Nephron progenitor cell (in vitro differentiated cells): ENCODE measurements at places on chromosomes 7 and 10.
A peak's percentile ranks its signal among the peaks of the same experiment; 100 is the strongest.

GRCh38 chr7:2800220-2800930 lies 43.7 kb downstream of the GNA12 start:
- H3K4me1 ChIP-seq = peaks cover 58% of the 10 kb centered on the region
- H3K36me3 ChIP-seq = peaks cover 30% of the 10 kb centered on the region
- H3K4me3 ChIP-seq = no peak overlapping the region
- no peak for DNase-seq

DNA sequence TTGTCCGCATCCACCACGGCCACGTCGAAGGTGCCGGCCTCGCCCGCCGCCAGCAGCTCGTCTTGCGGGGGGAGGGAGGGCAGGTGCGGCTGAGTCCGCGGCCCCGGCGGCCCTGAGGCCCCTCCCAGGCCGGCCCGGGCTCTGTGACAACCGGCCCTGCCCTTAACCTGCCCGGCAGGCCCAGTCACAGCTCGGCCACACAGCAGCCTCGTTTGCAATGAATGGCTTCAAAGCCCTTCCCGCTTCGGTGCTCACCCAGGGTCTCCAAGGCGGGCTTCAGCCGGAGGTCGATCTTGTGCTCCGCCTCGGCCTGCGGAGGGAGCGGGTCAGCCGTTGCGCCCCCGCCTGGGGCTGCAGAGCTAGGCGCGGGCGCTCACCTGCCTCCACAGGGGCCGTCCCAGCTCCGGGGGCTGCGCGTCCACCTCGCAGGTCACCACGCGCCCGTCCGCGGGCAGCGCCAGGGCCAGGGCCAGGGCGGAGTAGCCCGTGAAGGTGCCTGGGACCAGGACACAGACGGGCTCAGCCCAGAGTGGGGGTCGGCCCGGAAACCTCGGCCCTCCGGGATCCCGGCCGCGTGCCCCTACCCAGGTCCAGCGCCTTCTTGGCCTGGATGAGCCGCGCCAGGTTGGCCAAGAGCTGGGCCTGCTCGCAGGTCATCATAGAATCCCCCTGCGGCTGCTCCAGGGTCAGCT lies 928 bp downstream of the COMTD1 start:
- peak; percentile 68 for DNase-seq
- peaks cover 4% of the 10 kb centered on the region for H3K27me3 ChIP-seq
- no peak overlapping the region for H3K27ac ChIP-seq
- H3K4me1 ChIP-seq = peaks cover 42% of the 10 kb centered on the region
- H3K36me3 ChIP-seq = peaks cover 28% of the 10 kb centered on the region
- peak overlapping the region; percentile 73 for H3K4me3 ChIP-seq

GRCh38 chr10:122859527-122859926 lies 13.9 kb upstream of the CUZD1 start:
- no peaks in the 10 kb centered on the region for H3K4me1 ChIP-seq
- H3K4me3 ChIP-seq = no peak overlapping the region
- peaks cover 5% of the 10 kb centered on the region for H3K27me3 ChIP-seq
- no peak for DNase-seq
- no peaks in the 10 kb centered on the region for H3K36me3 ChIP-seq
- no peak overlapping the region for H3K27ac ChIP-seq

DNA sequence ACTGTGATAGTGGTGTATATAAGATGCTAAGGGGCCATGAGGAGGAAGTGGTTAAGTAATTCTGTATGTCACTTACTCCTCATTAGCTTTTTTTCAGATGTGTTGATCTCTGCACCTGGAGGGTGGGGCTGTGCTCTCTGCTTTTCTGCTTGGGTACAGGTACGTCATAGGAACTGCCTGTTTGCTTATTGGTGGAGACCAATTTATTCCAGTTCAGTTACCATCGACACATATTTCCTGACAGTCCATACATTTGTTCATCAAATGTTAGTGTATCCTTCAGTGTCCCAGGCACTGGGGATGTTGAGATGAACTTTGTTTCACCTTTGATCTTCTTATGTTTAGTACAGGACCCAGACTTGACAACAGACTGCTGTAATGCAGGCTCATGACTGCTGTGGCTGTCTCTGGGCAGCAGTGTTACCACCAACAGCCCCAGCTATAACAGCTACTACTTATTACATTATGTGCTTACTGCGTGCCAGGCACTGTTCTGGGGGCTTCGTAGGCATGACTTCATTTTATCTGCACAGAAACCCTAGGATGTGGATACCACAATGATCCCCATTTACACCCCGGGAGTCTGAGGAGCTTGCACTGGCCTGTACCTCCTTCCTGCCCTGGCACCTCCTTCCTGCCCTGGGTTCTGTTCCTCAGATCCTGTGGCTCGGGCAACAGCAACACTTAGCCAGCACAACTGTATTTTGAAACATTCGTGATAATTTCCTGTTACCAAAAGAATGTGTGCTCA lies 87.4 kb downstream of the BUB3 start:
- no peaks in the 10 kb centered on the region for H3K4me1 ChIP-seq
- no peak overlapping the region for H3K4me3 ChIP-seq
- no peak for DNase-seq
- H3K36me3 ChIP-seq = no peaks in the 10 kb centered on the region
- no peak overlapping the region for H3K27ac ChIP-seq

DNA sequence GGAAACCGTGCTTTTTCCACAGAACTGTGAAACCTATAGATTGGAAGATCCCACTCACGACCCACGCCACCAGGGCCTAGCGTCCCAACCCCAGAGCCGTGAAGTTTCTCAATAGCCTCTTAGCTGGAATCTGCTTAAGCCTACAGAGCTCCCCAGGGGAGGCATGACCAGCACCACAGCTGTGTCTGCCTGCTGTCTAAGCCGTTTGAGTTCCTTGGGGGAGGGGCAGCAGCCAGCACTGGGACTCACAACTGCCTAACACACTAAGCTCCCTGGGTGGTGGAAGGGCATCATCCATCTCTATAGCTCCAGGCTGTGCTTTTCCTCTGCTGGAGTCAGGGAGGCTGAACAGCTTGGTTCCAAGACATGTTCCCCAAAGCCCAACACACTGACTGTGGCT lies 26.0 kb upstream of the TMEM140 start:
- no peak for DNase-seq
- H3K27ac ChIP-seq = no peak overlapping the region
- H3K27me3 ChIP-seq = no peaks in the 10 kb centered on the region
- H3K4me3 ChIP-seq = no peak overlapping the region
- peaks cover 17% of the 10 kb centered on the region for H3K36me3 ChIP-seq

DNA sequence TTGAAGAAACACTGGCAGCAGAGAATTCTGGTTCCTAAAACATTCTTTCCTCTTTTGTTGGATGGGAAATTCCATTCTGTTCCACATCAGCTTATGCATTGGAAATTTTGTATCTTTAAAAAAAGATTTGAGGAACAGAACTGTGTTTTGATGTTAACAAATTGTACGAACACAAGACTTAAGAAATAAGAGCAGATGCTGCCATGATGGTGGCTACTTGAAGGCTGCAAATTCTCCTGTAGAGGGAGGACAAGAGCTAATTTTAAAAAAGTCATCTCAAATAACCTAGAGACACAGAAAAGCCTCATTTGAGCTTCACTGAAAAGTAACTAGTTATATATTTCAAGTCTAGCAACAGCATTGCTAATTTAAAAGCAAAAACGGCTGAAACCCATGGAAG lies 29.8 kb downstream of the NDUFB2 start:
- no peak overlapping the region for H3K4me3 ChIP-seq
- DNase-seq = no peak
- H3K27ac ChIP-seq = peak overlapping the region; percentile 68
- peaks cover 32% of the 10 kb centered on the region for H3K36me3 ChIP-seq
- H3K27me3 ChIP-seq = peaks cover 5% of the 10 kb centered on the region

DNA sequence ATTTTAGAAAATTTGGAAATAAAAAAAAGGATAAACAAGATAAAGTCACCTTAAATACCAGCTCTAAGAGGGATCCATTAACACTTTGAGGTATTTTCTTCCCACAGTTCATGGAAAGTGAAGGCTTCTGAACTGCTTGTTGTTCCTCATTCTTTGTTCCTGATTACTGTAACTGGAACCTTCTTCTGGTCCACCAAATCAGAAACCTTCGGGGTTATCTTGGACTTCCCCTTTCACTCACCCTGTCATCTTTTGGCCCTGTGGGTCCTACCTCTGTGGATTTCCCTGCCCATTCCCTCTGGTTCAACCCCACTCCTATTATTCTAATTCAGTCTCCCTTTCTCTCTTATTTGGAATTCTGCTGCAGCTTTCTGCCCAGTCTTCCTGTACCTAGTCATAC lies 116.5 kb upstream of the PRPS1L1 start:
- H3K27ac ChIP-seq = peak overlapping the region; percentile 68
- DNase-seq = no peak
- H3K27me3 ChIP-seq = peaks cover 4% of the 10 kb centered on the region

DNA sequence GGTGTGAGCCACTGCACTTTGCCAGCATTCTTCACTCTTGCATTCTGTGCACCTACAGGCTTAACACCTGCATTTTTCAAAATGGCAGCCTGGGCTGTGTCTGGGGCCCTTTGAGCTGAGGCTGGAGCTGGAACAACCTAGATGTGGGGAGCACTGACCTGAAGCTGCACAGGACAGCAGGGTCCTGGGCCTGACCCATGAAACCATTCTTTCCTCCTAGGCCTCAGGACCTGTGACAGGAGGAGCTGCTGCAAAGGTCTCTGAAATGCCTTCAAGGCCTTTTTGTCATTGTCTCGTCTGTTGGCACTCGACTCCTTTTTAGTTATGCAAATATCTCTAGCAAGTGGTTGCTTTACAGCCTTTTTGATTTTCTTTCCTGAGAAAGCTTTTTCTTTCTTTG lies 82.3 kb downstream of the INPP5A start:
- DNase-seq = no peak
- no peak overlapping the region for H3K27ac ChIP-seq
- peaks cover 8% of the 10 kb centered on the region for H3K27me3 ChIP-seq
- peaks cover 7% of the 10 kb centered on the region for H3K4me1 ChIP-seq
- peaks cover 32% of the 10 kb centered on the region for H3K36me3 ChIP-seq

GRCh38 chr10:3534433-3534832 lies 250.6 kb downstream of the KLF6 start:
- no peak for DNase-seq
- H3K4me1 ChIP-seq = peaks cover 33% of the 10 kb centered on the region
- peaks cover 12% of the 10 kb centered on the region for H3K27me3 ChIP-seq
- no peaks in the 10 kb centered on the region for H3K36me3 ChIP-seq
- H3K27ac ChIP-seq = peak overlapping the region; percentile 16

DNA sequence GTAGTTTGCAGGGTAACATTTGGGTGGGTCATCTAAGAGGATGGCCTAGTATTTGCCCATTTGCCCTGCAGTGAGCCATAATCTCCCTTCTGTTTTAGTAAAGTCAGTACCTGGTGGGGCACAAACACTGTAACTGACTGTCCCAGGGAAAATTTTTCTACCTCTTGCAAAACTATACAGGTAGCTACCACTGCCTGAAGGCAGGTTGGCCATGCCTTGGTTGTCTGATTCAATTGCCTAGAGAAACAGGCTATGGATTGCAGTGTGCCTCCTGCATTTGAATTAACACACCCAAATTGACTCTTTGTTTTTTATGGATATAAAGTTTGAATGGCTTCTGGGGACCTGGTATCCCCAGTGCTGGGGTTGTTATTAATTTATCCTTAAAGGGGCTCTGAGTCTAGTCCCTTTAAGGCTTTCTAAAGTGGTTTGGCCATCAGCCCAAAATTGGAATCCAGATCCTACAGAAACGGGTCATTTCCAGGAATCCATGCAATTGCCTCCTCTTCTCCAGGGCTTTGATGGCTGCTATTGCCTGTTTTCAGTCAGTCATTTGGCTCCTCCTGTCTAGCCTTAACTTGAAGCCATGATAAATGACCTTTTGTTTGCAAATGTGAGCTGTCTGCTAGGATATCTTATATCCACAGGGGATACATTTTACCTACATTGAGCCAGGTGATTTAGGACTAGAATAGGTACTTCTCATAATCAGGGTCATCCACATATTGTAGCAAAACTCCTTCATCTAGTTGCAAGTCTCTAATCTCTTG lies 89.1 kb downstream of the STRA8 start:
- no peak overlapping the region for H3K4me3 ChIP-seq
- peaks cover 9% of the 10 kb centered on the region for H3K27me3 ChIP-seq
- peaks cover 3% of the 10 kb centered on the region for H3K4me1 ChIP-seq
- no peak for DNase-seq
- no peaks in the 10 kb centered on the region for H3K36me3 ChIP-seq

DNA sequence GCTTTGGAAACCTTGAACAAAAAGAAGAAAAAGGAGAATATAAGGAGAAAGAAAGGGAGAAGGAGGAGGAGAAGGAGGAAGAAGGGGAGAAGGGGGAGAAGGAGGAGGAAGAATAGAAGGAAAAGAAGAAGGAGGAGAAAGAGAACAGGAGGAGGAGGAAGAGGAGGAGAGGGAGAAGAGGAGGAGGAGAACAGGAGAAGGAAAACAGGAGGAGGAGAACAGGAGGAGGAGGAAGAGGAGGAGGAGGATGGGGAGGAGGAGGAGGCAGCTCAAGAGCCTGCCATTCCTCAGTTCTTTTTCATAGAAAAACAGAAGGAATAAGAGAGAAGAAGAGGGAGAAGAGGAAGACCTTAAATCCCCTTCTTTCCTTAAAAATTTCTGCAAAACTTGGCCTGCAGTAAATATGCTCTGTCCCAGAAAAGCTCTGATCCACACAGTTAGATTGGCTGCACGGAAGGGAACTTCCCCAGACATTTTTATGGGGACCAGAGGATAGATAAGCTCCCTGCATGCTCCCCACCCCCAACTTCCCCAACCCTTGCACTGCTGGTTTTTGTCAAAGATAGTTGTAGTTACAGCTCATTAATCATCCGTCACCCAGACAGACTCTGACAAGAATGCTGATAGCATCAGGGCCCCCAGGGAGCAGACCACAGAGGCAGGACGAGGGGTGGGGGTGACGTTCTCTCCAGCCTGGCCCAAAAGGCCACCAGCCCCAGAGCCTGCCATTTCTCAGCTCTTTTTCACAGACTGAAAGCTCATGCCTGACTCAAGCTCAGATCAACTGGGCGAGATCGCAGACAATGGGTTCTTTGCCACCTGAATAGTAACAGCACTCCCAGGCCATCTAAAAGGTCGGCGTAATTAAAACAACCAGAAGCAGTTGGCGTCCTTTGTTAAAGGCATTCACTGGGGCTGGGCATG lies 34.5 kb upstream of the LYZL1 start:
- H3K27me3 ChIP-seq = no peaks in the 10 kb centered on the region
- H3K4me1 ChIP-seq = peaks cover 69% of the 10 kb centered on the region
- peak overlapping the region; percentile 87 for H3K27ac ChIP-seq
- H3K4me3 ChIP-seq = peak overlapping the region; percentile 52
